T-helper 1 cell (primary cell): ENCODE measurements at places on chromosomes 3 and 15.

DNA sequence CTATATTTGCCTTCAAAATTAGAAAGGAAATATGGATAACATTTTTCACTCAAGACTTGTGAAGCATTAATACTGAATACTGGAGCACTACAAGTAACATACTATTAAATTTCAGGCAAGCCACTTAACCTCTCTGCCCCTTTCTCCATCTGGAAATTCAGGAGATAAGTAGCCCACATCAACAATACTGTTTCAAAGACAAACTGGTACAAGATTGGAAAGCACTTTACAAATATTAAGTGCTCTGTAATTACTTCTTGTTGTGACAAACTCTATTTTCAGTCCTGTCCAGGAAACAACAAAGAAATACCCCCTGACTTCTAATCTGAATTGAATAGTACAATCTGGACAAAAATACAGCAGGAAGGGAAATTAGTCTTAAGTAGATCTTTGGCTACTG is 49.3 kb downstream of the TMEM212 start:
- no peak for DNase-seq

DNA sequence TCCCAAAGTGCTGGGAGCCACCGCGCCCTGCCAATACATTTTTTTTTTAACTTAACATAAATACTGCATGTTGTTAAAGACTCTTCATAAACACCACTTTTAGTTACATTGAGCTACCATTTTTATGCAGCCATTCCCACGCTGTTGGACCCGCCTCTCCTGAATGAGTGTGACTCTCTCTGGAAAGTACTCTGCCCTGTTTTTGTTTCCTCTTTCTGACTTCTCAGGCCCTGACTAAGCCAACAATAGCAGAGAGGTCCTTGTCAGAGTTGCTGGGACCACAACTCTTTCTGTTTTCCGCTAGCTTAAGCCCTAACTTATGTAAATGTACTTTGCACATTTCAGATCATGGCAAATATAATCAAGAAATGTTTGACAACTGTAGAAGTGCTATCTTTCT is 35.2 kb downstream of the PARP15 start:
- no peak for DNase-seq

- no peak for DNase-seq
These were observed 4.0 kb downstream of the LRRC15 start for GRCh38 chr3:194365526-194365925.

DNA sequence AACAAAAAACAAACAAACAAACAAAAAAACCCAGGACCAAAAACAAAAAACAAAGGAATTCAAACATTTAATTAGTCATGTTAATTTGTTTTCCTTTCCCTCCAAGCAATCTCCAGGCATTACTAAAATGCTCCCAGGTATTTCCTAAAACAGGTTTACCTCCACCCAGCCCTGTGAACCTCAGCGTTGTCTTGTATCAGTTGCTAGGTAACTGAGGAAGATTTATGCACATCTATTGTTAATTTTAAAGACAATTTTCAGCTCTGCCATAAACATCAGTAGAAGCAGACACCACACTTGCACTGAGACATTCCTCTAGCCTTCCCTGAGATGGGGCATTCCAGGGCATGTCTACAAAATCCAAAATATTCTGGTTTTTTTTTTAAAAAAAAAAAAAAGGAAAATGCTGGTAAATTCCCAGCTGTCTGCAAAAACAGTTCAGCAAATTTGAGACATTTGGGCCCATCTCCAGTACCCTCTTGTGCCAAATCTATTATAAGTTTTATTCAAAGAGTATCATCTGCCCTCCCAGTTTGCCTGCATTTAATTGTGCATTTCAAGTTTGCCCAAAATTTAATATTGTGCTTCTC is 227.6 kb downstream of the ADAMTS9 start:
- DNase-seq = no peak

DNA sequence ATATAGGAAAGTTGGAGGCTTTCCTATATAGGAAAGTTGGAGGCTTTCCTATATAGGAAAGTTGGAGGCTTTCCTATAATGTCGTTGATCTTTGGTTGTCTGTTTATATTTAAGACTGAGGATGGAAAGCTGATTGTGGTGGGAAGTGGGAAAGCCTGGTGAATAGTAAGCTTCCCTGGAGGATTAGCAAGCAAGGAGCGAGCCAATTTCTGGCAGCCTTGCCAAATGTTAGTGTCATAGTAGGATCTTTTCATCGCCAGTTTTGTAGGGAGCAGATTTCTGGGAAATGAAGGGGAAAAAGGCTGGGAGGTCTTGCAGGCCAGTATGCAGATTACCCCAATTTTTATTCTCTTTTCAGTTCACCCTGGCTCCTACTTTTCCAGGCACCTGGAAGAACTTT is 39.9 kb upstream of the CCNL1 start:
- no peak for DNase-seq

- no peak for DNase-seq
These were observed 202.0 kb downstream of the GHSR start for GRCh38 chr3:172246107-172246844.

DNA sequence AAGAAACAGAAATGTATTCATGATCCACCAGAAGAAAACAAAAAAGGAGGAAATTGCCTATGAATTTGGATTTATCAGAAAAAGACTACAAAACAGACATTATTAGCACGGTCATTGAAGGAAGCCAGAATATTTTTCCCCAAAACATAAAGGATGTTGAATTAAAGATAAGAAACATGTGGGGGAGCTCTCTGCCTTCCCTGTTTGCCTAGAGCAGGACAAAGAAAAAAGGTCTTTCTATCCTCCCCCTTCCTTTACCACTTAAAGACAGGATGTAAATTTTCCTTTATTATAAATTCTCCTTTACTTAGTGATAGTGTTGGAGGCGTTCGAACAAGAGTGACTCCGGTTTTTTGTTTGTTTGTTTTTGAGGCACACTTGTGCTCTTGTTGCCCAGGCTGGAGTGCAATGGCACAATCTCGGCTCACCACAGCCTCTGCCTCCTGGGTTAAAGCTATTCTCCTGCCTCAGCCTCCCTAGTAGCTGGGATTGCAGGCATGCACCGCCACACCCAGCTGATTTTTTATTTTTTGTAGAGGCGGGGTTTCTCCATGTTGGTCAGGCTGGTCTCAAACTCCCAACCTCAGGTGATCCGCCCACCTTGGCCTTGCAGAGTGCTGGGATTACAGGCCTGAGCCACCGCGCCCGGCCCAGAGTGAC is 14.9 kb upstream of the RPN1 start:
- no peak for DNase-seq

DNA sequence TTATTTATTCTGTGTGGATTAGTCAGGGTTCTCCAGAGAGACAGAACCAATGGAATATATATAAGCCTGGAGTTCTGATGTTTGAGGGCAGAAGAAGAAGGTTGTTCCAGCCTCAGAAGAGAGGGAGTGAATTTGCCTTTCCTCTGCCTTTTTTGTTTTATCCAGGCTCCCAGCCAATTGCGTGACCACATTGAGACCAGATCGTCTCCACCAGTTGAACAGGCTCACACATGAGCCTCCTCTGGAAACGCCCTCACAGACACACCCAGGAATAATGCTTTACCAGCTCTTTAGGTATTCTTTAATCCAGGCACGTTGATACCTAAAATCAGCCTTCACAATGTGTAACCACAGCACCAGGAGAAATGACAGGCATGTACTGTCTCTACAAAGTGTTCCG is 923.1 kb downstream of the TBL1XR1 start:
- no peak for DNase-seq

DNA sequence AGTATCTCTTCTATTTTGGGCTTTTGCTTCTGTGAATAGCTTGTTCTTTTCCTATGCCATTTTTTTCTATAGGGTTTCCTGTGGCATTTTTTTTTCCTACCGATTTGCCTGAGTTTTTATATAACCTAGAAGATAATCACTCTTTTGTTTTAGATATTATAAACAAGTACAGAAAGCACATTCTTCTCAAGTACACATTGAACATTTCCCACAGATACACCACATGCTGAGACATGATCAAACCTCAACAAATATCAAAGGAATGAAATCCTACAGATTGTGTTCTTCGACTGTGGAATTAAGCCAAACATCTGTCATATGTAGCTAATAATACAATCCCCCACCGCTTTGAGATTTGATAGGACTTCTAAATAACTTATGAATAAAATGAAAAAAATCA is 9.1 kb upstream of the FEM1B start:
- no peak for DNase-seq

GRCh38 chr15:77507143-77507897 is 86.6 kb downstream of the HMG20A start:
- DNase-seq = no peak

- no peak for DNase-seq
These were observed 86.6 kb downstream of the LINGO1 start for GRCh38 chr15:77546050-77546501.

DNA sequence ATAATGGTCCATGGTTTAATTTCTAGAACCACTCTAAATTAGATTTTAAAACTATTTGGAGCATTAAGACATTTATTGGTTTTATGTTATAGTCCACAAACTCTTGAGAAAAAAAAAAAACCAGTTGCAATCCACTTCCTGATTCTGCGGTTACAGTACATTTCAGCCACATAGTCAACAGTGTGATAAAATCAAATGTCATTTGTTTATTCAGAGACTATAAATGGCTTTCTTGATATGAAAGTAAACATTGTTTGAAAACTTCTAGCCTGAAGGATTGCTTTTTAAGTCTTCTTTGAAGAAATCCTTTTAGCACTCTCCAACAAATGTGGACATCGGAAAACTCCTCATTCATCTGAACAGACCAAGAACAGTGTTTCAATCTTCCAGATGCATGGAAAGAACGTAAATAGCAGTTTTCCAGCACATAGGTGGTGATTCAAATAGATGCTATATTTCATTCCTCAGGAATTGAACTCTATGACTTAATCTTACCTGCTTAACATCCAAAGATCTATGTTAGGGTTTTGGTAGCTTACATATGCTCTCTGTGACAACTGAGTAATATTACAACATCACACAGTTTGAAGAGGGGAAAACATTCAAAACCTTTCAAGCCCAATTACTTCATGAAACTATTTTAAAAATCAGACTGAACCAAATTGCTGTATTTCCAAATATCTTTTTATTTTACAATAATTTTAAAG is 87.8 kb upstream of the UBE2E2 start:
- no peak for DNase-seq

DNA sequence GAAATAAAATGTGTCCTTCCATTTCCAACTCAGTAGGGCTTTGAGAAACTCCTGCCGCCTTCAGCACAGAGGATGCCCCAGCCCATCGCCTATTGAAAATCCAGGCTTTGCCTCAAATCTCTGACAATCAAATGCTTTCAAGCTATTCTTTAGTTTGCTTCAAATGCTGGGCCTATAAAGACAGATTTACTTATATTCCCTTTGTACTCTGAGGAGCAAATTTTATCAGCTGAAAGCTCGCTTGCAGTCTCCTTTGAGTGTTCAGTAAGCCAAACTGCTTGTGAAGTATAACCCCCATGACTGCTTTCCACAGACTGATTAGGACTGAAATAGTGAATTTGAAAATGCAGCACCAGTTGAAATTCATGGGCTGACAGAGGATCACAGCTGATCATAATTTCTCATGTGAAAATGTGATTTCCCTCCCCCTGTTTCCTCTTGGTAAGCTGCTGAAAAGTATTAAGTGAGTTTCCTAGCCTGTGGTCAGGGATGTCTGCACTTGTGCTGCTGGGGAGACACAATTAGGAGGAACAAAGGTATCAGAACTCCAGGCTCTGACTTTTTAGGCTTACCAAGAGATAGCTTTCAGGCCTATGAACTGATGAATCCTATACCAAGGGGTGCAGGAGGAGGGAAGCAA is 563.4 kb upstream of the TGFBR2 start:
- no peak for DNase-seq

DNA sequence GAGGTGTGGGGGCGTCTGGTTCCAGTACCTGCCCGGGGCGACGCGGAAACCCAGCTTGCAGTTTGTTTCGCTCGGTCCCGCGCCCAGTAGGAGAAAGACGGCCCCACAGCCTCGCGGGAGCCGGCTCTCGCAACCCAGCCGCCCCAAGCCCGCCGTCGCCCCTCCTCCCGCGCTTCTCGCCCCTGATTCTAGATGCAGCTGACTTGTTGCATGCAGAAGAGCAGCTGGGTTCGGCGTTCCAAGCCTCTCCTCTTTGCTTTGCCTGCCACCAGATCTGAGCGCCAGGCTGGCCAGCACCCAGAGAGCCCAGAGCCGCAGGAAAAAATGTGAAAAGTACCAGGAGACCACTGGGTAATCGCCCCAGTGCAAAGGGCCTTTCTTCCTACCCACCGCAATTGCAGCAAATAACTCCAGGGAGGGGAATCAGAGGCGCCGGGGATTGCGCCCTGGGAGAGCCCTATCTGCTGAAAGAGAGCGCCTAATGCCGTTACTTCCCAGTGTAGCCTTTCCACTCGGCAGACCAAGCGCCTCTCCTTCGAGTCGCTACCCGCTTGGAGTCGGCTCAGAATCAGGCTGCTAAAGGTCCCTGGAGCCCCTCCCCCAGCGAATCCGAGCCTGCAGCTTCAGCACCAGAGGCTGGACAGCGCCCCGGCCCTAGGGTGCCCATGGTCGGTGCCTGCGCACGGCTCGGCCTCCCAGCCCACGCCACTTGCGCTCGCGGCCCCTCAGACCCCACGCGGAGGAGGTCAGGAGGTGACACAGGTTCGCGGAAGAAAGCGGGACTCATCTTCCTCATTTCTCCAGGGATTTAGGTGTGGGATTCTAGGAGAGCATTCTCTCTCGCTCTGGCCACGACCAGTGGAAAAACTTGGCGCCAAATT is 15.7 kb upstream of the AEN start:
- DNase-seq = peak; percentile 38

GRCh38 chr3:169879845-169880575 is 10.3 kb upstream of the LRRC31 start:
- no peak for DNase-seq
